DMS79 treated with DMSO at 0.1 percent for 48 hours (cell line): ENCODE measurements at places on chromosomes 2 and 18.

GRCh38 chr18:44320619-44321460 lies 359.8 kb upstream of the SETBP1 start:
- no peak for DNase-seq

GRCh38 chr2:156619021-156619539 lies 182.9 kb downstream of the GPD2 start:
- peak; percentile 65 for DNase-seq

DNA sequence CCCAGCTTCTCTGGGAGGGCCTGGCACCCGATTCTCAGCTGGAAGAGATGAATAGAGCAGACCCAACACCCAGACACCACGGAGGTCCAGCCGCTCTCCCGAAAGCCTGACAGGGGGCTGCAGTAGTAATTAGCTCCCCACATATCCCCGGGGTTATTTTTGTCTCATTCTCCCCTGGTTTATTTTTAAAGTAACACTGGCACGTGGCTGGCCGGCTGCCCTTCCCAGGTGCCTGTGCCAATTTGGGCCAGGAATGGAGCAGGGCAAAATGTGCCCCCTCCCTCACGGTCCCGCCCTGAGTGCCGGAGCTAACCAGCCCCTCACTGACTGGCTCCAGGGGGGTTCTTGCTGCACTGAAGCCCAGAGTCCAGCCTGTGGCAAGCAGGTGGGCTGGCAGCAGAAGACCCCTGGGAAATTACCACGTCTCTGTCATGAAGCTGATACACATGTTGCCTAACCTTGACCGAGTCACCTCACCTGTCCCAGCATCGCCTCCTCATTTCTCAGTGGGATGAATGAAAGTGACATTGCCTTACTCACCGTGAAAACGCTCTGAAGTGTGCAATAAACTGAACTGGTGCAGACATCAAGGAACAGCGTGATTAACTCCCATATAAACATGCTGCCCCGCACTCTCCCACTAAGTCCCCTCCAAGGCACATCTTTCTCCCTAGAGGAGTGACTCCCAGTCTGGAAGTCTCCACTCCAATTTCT lies 18.4 kb downstream of the KCNK3 start:
- DNase-seq = no peak

- DNase-seq = no peak
Measured at GRCh38 chr2:228023619-228024018, 152.2 kb downstream of the DAW1 start.

- DNase-seq = no peak
Measured at GRCh38 chr2:169362118-169362893, at the start of gene LRP2. TSS of gene LRP2 (minus strand) at chr2:169362534. CDS start at chr2:169362399, 135 bp downstream.

DNA sequence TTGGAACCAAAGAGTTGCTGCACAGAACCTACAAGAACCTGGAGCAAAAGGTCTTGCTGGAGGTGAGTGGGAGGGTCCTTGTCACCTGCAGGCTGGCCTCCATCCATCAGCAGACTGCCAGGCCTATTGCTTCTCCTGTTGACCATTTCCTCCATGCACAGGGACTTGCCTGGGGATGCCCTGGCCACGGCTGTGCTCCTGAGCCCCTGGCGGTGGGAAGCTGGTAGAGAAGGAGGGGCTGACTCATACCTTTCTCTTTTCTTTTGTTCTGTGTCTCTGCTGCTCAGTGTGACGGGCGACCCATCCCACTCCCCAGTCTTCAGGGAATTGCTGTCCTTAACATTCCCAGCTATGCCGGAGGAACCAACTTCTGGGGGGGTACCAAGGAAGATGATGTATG lies 102.6 kb downstream of the DGKD start:
- no peak for DNase-seq

DNA sequence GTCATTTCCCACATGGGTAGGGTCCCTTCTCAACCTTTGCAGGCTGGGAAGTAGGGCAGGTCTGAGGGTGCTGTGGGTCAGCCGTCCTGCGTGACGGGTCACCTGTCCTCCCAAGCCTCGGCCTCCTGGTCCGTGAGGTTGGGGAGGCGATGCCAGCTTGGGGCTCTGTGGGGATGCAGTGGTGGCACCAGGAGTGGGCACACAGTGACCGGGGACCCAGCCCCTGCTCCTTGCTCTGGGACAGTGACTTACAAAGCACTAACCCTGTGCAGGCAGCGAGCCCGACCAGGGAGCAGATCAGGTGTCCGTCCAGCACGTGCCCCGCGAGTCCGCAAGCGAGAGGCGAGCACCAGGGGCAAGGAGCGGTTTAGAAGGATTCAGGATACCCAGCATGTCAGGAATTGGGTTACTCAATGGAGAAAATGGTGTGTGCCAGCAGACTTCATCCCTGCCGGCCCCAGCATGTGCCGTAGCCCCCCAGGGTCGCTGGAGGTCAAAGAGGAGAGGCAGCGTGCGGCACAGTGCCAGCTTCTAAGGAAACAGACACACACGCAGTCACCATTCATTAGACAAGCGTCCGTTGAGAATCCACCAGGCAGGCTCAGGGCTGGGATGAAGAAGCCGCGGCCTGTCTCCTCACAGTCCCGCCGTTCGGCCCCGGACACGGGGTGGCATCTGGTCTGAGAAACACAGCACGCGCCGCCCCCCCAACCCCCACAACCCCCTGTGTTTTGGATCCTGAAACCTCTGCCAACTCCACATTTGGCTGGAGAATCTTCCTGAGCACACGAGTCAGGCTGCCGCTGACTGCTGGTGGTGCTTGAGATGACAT lies 11.7 kb downstream of the COLEC11 start:
- no peak for DNase-seq

- no peak for DNase-seq
Measured at GRCh38 chr18:3120356-3120755, 99.4 kb downstream of the MYOM1 start.

GRCh38 chr2:27024812-27025211 lies 8.0 kb upstream of the TMEM214 start:
- no peak for DNase-seq

DNA sequence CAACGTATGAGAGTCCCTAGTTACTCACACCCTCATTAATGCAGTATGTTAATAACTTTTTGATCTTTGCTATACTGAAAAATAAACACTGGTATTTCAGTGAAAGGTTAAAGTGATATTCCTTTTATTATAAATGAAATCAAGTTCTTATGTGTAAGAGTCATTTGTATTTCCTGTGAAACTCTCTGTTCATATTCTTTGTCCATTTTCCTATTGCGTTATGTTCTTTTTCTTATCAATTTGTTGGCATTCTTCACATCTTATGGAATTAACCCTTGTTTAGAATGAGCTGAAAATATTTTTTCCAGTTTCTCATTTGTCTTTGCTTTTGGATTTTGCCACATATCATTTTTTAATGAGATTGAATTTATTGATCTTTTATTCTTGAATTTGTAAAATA lies 44.8 kb downstream of the NDUFAF7 start:
- no peak for DNase-seq

DNA sequence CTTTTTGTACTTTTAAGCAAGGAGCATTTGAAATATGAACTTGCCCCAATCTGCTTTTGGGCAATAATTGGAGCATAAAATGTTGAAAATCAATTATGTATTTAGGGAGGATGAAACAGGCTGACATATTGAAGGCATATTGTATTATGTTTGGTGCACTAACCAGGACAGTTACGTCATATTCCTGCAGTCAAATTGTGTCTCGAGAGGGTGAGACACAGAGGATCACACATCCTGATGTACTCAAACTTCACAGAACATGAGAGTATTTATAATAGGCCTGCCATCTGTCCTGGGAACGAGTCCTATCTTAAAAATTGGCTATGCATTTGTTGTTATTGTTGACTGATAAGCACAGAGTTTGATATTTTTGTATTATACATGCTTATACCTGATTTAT lies 44.7 kb downstream of the TANC1 start:
- DNase-seq = no peak

- no peak for DNase-seq
Measured at GRCh38 chr2:196389670-196390069, 218.3 kb upstream of the STK17B start.

- no peak for DNase-seq
Measured at GRCh38 chr2:76187415-76187814, 476.7 kb upstream of the GCFC2 start.

GRCh38 chr18:44959013-44959412 lies 278.3 kb downstream of the SETBP1 start:
- no peak for DNase-seq

- DNase-seq = no peak
Measured at GRCh38 chr2:102397209-102397608, 25.8 kb upstream of the IL18RAP start.

GRCh38 chr2:232388324-232388891 lies 9.9 kb downstream of the ALPP start:
- DNase-seq = no peak

DNA sequence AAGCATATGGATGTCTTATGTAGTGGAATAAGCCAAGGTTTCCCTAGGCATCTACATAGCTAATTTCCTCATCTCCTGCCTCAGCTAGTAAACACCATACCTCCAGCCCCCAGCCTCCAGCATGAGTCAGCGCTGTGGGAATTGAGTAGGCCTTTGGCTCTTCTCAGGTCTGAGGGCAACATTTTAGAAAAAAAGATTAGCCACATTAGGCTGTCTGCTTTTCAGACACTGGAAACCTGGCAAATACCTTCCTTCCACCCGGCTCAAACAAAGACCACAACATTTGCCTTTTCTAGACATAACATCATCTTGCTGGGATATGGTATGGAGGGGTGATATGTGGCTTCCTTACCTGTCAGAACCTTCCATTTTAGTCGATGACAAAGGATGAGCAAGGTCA lies 6.1 kb upstream of the CCDC195 start:
- DNase-seq = no peak

GRCh38 chr18:47953471-47953931 lies 23.0 kb upstream of the SMAD2 start:
- DNase-seq = peak; percentile 59

DNA sequence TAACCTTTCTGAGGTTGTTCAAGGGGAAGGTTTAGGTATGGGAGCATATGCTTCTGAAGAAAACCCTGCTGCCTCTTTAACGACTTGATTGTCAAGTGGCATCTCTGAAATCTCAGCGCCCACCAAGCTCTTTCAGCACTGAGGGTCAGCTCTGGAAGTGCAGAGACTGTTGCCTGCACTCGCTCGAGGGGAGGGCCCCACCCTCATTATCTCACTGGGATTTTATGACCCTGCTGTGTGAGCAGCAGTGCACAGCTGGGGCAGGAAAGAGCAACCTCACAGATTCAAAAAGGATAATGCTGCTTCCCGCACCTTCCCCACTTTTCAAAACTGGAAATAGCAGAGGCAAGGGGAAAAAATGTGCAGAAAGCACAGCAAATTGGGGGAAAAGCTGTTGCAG lies 56.9 kb upstream of the SPRED2 start:
- no peak for DNase-seq

DNA sequence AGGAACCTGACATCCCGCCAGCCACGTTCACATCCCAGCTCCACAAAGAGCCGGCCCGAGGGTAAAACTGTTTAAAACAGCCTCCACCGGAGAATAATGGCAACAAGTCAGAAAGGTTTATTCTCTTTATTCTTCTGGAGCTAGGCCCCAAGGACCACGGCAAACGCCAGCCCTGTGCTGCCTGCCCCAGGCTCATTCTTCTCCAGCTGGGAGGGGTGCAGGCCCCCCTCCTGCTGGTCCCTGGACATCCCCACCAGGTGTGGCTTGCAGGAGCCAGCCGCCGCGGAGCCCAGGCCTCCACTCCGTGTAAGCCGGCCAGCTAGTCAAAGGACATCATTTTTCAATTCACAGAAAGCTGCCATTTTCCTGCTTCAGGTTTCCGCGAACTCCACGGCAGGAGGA lies 65.8 kb upstream of the SALL3 start:
- DNase-seq = no peak

- DNase-seq = no peak
Measured at GRCh38 chr18:58162127-58162526, 118.1 kb downstream of the NEDD4L start.

GRCh38 chr2:42250925-42251324 lies 81.8 kb downstream of the EML4 start:
- no peak for DNase-seq

DNA sequence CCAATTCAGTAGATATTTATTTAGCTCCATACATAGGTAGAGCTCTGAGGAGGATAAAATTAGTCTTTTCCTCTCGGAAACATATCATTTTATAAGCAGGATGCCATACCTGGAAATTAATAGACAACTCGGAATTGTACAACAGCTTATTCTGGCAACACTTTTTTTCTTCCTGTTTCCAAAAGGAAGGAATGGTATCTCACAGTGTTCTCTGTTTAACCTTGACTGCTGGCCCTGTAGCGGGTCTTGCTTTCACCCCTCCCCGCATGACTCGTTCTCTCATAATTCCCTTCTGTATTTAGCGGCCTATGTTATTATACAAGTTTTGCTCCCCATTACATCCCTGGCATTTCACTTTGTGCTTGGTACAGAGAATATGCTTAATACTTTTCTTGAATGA lies 2.5 kb upstream of the KYNU start:
- no peak for DNase-seq

- DNase-seq = peak; percentile 77
Measured at GRCh38 chr18:76955524-76956170, 133.3 kb downstream of the ZNF236 start.

GRCh38 chr2:10826625-10827024 lies 14.0 kb upstream of the PDIA6 start:
- DNase-seq = no peak

- no peak for DNase-seq
Measured at GRCh38 chr2:65361623-65362022, 70.8 kb downstream of the SPRED2 start.

- DNase-seq = no peak
Measured at GRCh38 chr2:28692411-28692810, 59.2 kb upstream of the PPP1CB start.

DNA sequence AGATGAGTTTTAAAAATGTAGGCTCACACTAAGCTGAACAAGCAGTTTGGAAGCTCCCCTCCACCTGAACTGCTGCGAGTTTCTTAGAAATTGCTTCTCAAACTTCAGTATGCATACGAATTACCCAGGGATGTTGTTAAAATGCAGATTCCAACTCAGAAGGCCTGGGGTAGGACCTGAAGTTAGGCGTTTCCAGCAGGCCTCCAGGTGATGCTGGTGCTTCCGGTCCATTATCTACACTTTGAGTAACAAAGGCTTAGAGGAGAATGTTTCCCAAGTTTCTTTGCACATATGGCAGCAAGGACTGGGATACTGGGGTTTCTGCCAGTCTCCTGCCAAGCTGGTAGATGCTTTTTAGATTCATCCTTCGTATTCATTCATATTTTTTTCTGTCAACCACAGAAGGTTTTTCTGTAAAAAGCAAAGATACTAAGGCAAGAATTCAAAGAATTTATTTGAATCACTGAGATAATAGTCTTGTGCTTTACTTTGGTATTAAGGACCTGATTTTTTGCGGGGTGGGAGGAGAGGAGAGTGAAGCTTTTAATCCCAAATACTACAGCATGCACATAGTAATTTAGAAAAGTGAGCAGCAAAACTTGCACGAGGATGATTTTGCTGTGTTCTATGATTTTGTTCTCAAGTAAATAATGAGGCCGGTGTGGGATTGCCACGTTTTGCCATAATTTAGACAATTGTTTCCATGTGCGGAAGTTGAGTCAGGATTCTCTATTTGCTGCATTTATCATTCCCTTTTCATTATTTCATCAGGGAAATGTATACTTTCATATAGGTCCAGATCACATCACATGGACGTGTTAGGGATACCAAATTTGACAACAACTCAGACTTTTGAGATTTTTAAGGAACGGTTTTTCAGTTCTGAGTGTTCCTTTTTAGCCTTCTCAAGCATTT lies 137.6 kb upstream of the SPATS2L start:
- DNase-seq = no peak

GRCh38 chr2:241821460-241822263 lies 12.7 kb downstream of the NEU4 start:
- DNase-seq = no peak

- DNase-seq = no peak
Measured at GRCh38 chr2:121545913-121546312, 15.2 kb downstream of the RNU4ATAC start.
